EH (cell line): ENCODE measurements at places on chromosomes 2 and 18.

GRCh38 chr2:132731441-132731840 lies 61.4 kb upstream of the LYPD1 start:
- DNase-seq: peak; percentile 32

DNA sequence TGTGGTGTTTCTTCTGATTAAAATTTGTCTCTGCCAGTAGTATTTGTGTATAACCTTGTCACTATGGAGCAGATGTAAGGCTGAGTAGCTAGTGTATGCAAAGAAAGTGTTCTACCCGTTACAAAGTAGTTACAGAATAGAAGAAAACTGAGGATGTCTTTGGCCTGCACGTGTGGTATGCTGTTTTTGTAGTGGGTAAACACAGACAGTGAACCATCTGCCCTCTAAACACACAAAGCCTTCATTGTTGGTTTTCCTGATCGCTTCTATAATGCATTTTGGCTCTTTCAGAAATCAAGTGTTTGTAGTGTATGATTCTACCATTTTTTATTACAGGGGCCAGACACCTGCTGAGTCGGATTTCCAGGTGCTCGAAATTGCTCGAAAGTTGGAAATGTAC lies 61.5 kb downstream of the FARP2 start:
- no peak for DNase-seq

- no peak for DNase-seq
Measured at GRCh38 chr2:118222672-118223421, 134.6 kb downstream of the INSIG2 start.

GRCh38 chr2:95332036-95332435 lies 34.9 kb downstream of the KCNIP3 start:
- DNase-seq: no peak

- no peak for DNase-seq
Measured at GRCh38 chr2:70822843-70823242, 2.4 kb upstream of the CLEC4F start.

DNA sequence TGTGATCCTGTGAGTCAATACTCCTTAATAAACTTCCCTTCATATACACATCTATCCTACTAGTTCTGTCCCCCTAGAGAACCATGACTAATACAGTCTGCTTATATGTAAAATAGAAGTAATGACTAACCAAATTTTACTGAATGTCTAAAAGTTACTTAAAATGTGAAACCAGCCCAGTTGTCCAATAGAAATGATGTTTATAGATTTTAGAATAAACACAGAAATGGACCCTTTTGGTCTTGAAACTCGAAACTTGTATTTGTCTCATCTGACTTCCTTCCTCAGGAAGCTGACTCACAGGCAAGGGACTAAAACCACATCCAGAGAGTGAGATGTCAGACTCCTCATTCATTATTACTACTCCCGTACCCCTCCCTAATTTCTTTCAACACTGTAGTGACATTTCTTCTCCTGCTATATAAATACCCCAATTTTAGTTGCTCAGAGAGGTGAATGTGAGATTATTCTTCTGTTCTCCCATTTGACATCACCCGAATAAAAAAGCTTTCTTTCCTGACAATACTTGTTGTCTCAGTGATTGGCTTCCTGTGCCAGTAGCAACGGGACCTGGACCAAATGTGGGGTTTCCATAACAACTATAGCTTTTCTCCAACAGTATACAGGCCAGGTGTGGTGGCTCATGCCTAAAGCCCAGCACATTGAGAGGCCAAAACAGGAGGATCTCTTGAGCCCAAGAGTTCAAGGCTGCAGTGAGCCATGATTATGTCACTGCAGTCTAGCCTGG lies 486.0 kb downstream of the ERBB4 start:
- DNase-seq: peak; percentile 70

GRCh38 chr18:34339155-34339554 lies 114.4 kb upstream of the NOL4 start:
- DNase-seq: no peak

DNA sequence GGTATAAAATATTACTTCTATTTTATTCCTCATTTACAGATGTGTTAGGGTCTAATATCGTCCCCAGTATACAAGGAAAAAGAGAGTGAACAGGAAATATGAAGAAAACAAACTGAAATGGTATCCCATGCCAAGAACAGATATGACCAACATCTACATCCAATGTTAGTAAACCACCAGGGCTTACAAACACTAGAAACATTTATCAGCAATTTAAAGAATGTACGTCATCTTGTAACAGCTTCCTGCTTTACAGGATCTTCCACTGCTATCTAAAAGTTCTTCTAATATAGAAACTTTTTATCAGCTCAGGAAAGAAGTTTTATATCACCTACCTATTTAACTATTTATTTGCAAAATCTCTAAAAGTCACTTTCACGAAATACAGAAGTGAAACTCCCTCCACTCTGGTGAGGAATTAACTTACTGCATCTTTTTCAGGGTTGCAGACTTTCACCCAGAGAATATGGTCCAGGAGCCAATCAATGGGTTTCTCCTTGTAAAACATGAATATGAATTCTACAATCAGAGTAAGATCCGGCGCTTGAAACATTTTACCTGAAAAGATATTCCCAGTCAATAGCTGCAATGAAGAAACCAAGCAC lies 35.2 kb downstream of the UNC50 start:
- peak; percentile 16 for DNase-seq

DNA sequence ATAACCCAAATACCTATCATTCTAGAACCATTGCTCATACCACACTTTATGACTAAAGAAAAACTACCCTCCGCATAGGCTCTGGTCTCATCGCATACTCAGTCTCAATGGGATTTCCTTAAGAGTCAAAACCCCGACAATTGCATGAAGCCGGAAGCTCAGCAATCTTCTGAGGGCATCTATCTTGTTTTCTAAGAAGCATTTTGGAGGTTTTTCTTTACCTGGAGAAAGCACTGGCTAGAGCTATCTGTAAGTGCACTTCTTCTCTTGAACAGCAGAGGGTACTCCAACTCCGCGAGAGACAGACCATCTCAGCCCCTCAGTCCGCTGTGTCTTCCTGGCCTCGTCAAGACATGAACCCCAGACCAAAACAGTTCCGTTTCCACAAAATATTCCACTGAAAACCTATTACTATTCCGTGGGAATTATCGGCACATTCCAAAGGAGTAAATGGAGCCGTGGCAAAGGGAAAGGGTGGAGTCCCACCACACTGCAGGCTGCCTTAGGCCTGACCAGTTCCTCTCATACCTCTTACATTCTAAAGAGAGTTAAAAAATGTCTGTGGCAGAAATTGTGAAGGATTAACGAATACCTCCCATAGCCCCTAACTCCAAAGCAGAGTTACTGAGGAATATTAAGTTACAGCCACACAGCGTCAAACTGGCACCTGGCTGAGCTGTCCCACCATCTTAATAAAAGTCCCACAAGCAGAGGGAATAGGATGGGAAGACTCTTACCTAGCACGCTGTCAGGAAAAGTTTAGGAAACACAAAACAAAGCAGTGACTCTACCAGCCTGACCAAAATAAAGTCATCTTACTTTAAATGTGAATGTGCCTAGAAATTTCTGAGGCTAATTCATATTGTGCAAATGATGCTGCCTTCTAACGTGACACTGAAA lies 325.6 kb upstream of the VRK2 start:
- DNase-seq: peak; percentile 81

DNA sequence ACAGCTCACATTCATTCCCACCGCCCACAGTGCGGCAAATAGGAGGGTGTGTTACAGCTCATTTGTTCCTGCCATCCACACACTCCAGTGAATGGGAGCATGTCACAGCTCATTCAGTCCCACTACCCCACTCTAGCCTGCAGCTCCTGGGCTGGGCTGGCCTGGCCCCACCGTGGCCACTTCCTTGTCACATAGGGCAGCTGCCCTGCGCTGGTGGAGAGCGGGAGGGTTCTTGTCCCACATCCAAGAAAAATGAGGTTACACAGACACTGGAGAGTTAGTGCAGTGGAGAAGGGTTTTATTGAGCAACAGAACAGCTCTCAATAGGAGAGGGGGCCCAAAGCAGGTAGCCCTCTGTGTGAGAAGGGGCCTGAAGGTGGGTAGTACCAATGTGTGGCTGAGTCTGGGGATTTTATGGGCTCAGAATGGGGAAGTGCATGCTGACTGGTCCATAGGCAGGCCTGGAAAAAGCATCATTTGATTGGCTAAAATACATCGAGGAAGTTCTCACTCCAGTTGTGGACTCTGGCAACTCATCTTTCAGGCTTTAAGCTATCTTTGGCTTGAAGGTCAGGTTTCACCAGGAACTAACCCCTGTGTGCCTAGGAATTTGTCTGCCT lies 249.7 kb downstream of the ETAA1 start:
- DNase-seq: no peak

DNA sequence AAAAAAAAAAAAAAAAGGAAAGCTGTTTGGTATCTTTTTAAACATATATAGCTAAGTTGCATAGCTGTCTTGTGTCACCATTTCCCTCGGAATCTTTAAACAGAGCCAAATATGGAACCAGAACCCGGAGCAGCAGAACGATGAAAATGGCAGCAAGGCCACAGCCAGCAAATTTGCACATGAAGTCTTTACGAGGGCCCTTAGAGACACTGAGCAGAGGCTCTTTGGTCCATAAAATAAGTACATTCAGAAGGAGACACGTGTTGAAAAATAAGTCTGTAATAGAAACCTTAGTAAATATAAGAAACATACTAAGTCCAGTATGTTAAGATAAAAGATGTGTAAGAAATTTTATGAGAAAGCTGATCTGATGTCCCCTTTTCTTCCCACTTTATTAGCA lies 16.2 kb downstream of the CCBE1 start:
- DNase-seq: no peak

GRCh38 chr2:200905618-200906296 lies 16.6 kb downstream of the NIF3L1 start:
- DNase-seq: peak; percentile 74

GRCh38 chr2:43218702-43219382 lies 7.6 kb downstream of the ZFP36L2 start:
- DNase-seq: no peak

GRCh38 chr2:27353762-27354596 lies 2.6 kb downstream of the GTF3C2 start:
- peak; percentile 24 for DNase-seq

DNA sequence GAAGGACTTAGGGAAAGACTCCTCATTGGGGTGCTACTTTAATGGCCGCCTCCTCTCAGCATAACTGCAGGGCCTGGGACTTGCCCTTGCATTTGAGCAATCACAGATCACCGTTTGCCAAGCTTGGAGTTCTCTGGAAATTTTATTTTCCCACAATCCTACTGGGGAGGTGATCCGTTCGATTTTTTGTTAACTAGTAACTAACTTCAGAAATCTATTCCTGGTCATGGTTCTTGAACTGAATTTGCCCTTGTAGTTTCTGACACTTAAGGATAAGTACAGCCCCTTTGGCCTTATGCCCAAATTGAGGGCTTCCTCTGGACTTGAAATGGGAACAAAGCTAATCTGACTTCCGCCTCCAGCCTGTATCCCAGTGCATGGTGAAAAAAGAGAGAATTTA lies 60.5 kb upstream of the ST3GAL5 start:
- peak; percentile 23 for DNase-seq

- no peak for DNase-seq
Measured at GRCh38 chr2:189641590-189641989, 19.7 kb upstream of the ASNSD1 start.

DNA sequence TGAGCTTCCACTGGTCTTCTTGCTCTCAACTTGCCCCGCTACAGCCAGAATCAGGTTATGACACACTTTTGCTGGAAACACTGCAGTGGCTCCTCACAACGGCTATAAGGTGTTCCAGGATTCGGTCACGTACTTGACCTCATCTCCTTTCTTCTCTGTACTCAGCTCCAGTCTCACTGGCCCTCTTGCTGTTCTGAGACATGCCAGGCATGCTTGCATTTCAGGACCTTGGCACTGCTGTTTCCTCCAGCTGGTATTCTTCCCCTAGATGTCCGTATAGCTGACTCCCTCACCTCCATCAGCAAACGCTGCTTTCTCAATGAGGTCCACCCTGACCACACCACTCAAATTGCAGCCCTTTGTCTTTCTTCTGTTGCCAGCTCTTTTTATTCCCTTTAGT lies 31.9 kb upstream of the C1GALT1C1L start:
- no peak for DNase-seq

GRCh38 chr18:9174302-9174701 lies 37.7 kb downstream of the ANKRD12 start:
- no peak for DNase-seq

GRCh38 chr2:10035053-10035422 lies 8.3 kb upstream of the KLF11 start:
- DNase-seq: no peak
